ENCODE measurements at places on chromosomes 3 and 15. TPM values are rescaled to one million over a fixed set of nuclear protein-coding genes. Genes with fewer than 3 reads are reported as not detected.

Gene IDH2
- 56.1 TPM for total RNA-seq

Gene NR1I2
- 0.26 TPM for total RNA-seq

Gene IQCH
- 0.45 TPM for total RNA-seq

Gene ASB14
- not detected for total RNA-seq

- no peak for DNase-seq
Measured at GRCh38 chr15:39135989-39136388, 444.9 kb upstream of the THBS1 start.

Data from mesenteric fat pad (tissue), 1 donor.